Left renal cortex interstitium (tissue), 4 donors: ENCODE measurements at places on chromosomes 3 and 15. TPM values are rescaled to one million over a fixed set of nuclear protein-coding genes. Genes with fewer than 3 reads are reported as not detected.

DNA sequence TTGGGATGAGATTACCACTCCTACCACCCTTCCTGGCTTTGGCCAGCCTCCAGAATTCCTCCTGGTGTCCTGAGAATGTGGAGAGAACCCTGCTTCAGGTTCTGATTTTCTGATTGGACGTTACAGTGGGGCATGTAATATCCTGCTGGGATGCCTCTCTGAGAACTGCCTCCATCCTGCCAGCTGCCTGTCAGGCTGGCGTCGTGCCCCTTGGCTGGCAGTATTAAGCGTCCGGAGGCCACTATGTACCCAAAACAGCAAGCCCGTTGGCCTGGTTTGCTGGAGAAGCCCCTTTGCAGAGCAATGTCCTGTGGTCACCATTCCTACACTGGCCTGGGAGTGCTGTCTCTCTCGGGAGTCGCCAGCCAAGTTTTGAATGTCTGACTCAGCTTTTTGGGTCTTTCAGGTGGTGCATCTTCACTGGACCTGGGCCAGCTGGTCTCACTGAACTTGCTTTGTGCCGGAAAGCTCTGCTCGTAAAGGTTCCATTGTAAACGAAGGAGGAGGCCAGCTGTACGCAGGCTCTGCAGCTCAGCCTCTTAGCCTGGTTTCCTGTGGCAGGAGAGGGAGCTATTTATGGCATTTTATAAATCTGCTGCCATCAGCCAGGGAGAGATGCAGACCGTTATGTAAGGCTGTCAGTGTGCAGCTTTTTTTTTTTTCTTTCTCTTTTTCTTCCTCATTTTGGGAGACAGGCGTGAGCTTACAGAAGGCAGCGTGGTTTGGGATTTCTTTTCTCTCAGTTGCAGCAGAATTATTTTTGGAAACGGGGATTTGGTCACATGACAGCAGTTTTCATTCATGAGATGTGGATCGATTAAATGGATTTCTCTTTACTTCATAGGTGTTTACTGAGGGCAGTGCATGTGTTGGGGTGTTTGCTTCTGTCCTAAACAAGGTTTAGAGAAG lies 19.0 kb upstream of the TRAK1 start:
- DNase-seq: no peak

DNA sequence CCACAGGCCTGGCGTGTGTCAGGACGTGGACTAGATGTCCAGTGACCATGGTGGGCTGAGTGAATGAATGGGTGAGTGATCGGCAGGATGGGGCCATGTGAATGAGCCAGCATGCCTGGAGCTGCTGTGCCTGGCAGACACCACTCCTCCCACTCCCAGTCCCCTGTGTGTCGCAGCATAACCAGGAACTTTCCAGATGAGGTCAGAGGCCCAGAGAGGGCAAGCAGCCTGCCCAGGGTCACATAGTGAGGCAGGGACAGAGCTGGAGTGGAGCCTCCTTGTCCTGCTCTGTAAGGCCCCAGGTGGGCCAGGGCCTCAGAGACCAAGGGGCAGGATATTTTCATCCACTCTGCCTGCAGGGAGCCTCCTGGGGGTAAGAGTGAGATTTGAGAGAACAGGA lies 6.4 kb downstream of the IQSEC1 start:
- DNase-seq: no peak

DNA sequence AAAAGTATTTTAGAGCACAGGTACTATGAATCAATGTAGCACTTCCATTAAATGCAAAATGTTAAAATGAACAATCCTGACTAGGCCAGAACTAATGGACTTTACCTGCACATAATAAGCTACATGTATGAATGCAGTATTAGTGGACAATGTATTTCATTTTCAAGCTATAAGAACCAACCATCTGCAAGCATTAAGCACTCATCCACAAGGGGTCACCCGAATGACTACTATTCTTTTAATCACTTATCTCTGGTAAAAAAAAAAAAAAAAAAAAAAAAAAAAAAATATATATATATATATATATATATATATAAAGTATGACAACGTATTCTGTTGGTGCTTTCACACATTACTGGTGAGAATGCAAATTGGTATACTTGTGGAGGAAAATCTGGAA lies 7.2 kb downstream of the HERC1 start:
- DNase-seq: no peak

The OR5K2 gene
- polyA plus RNA-seq: 0.18 TPM

The LYZL4 gene
- polyA plus RNA-seq: not detected

The GOLGA6L10 gene
- polyA plus RNA-seq: 19.9 TPM

- DNase-seq: no peak
Observed at GRCh38 chr3:46270474-46270873, 28.2 kb downstream of the CCR3 start.

GRCh38 chr3:18758047-18758704 lies 333.0 kb upstream of the SATB1 start:
- peak; percentile 64 for DNase-seq

The C3orf20 gene
- polyA plus RNA-seq: 0.35 TPM

The CASR gene
- polyA plus RNA-seq: 26.9 TPM

The PSTPIP1 gene
- 2.4 TPM for polyA plus RNA-seq

DNA sequence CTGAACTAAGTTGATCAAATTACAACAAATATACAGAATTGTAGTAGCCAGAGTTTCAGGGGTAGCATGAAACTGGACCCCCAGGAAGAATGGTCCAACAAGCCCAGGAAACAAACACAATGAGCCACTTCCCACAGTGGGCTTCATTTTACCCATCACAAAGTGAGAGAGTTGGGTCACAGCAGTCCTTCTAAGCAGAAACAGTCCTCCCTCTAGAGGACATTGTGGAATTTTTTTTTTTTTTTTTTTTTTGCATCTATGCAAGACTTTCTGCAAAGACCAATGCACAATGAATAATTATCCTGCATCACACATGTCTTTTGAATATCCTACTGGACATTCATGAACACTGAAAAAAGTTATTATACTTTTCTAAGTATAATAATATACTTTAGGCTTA lies 73.8 kb upstream of the ATP13A5 start:
- DNase-seq: no peak

The LEKR1 gene
- polyA plus RNA-seq: 2.4 TPM

DNA sequence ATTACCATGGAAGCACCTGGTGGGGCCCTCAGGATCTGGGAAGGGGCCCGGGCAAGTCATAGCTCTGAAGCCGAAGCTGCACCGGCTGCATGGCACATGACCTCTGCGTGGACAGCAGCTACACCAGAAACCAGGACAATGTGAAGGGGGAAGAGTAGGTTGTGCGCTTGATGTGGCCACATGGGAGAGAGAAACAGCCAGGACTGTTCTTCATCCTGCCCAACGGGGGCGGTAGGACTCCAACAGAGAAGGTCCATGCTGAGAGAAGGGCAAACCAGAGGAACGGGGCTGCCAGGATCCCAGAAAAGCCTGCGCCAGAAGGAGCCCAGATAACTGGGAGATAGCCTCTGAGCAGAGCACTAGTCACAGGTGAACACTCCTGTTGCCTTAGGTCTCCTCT lies 54.9 kb upstream of the PRR20G start:
- DNase-seq: no peak

The GOLGA8S gene
- polyA plus RNA-seq: 2.0 TPM

GRCh38 chr15:61474796-61475195 lies 245.7 kb upstream of the RORA start:
- no peak for DNase-seq

The EPHA6 gene
- polyA plus RNA-seq: 0.64 TPM

DNA sequence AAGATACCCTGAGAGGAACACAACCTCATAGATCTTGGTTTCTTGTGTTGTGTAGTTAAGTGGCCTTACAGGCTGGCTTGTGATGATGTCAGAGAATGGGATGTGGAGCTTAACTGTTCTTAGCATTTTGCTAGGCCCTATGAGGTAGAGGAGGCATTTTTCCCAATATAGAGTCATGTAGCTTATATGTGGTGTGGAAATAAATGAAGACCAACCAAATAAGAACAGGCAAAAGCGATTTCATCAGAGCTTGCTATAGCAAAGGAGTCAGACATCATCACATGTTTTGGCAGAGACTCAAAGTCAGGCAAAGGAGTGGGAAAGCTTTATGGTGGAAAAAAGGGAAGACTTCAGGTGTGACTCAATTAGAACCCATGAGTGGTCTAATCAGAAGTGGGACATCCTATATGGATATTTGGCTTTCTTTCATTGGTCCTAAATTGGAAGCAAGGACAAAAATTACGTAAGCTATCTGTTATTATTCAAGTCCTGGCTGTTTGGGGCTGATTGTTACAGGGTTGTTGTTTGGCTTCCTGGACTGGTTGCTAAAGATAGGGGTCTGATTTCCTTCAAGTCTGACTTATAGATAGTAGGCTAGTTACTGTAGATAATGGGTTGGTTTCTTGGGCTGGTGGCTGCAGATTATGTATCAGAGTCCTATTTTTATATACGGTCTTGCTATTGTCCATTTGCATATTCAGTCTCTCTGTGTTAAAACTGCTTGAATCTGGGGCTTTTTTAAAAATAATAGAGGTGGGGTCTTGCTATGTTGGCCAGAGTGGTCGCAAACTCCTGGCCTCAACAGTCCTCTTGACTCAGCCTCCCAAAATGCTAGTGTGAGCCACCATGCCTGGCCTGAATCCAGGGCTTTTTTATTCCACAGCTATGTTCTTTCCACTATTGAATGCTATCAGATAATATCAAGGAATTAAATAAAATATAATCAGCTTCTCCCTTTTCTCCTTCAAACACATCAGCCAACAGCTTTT lies 30.3 kb upstream of the SETD2 start:
- no peak for DNase-seq

DNA sequence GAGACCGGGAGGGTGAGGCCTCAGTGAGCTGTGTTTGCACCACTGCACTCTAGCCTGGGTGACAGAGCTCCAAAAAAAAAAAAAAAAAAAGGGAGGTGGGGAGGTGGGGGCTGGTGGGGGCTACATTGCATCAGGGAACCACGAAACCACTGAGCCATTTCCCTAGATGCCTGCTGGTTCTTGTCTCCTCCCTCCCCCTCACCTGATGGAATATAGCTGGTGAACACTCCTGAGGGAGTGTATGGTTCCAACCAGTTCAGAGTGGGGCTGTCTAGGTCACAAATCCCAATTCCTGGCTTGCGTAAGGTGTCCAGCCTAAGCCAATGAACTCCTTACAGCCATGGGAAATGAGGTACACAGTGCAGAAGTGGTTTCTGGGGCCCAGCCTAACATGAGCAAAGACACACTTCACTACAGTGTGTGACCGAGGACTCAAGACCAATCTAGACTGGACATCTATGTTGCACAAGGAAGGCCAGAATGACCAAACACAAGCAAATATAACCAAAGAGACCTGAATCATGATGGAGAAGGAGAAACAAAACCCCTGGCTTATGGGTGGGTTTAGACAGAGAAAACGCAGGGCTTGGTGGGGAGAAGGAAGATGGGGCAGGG lies 39.1 kb upstream of the OSBPL11 start:
- DNase-seq: no peak

The LRRC31 gene
- polyA plus RNA-seq: 0.16 TPM

The SLC38A3 gene
- 7.5 TPM for polyA plus RNA-seq

DNA sequence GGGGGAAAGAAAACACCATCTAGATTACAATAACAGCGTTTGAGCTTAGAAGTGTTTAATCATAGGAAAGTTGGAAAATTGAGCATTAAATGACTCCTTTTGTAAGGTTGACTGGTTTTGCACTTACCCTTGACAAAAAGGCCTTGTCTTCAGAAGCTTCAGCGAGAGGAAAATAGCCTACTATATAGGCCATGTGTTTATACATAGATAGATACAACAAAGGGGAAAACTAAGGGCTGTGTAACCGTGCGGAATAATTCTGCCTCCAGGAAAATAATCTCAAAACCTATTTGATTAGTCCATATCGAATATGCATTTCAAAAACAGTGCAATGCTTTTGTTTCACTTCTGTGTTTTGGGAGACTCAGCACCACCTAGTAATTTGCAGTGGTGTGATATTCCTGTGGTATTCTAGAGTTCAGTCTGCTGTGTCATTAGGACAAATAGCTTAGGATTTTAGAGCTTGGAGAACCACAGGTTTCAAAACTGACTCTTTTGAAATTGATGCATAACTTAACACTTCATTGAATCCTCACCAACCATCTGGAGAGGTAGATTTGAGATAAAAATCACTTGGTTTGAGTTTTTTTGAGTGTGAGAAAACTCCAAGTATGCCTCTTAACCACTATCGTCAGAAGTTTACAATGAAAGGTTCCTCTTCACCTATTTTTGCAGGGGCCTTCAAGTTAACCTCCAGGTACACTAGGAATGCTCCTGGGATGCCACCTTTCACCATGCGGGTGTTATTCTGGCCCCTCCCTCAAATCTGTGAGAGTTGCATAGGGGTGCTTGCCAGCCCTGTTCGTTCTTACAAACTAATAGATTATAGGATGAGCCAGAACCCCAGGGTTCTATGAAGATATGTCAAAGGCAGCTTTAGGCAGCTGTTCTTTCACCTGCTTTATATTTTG lies 1.9 kb downstream of the ARHGAP31 start:
- DNase-seq: no peak

- no peak for DNase-seq
Observed at GRCh38 chr3:33231756-33232465, 13.3 kb upstream of the SUSD5 start.

DNA sequence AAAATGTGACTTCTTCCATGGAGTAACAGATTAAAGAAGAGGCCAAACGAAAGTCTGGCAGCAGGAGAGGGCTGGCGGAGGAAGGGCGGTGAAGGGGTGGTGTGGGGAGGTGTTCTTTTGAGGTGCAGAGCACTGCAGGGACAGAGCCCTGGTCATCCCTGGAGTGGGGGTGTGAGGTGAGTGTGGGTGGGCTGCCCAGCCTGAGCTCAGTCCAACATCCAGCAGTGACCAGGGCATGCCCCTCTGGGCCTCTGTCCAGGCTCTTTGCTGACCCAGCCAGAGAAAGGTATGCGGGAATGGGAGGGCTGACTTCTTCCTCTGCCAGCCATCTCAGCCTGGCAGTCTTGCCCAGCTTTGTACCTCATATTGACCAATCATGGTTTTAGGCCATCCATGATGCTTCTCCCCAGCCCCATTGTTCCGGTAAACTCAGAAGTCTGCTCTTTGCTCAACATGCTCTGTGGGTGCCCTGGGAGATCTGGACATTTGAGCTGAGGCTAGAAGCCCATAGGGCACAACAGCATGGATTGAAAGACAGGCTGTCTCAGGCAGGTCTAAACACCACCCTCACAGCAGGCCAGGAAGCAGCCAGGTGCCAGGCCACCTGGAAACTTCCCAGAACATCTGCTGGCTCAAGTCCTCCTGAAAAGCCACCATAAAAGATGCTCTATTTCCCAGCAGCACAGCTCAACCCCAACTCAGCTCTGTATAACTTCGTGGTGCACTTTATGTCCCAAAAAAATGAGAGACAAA lies 25.9 kb upstream of the CXCR6 start:
- DNase-seq: no peak

GRCh38 chr3:4934050-4934449 lies 45.2 kb upstream of the BHLHE40 start:
- DNase-seq: no peak

GRCh38 chr3:108388136-108389132 lies 92.1 kb downstream of the HHLA2 start:
- DNase-seq: no peak

The ITPKA gene
- 0.86 TPM for polyA plus RNA-seq

DNA sequence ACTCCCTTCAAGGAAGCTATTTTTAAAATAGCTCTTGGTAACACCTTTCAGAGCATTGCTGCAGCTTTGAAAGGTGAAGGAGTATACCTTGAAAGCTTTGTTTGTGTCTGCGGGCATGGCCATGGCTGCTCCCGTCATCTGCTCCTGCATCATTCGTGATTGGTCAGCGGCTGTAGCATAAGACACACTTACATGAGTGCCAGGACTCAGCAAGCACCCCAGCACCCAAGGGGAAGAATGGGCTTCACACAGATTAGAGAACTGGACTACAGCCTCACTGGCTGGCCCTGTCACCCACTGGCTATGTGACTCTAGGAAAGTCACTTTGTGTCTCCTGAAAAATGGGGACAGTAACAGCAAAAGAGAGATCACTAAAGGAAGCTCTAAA lies 17.0 kb downstream of the EMC3 start:
- DNase-seq: no peak
